A549 treated with CpdA at 1 μM for 4 hours (cell line): ENCODE measurements at places on chromosomes 1 and 21. TPM values are rescaled to one million over a fixed set of nuclear protein-coding genes. Genes with fewer than 3 reads are reported as not detected.

The NKAIN1 gene
- total RNA-seq, result 0.98 to 1.7 TPM (median 1.5 TPM) in 5 replicates

The MFAP2 gene
- 0.15 to 0.72 TPM (median 0.38 TPM) in 5 replicates for total RNA-seq

The NEGR1 gene
- not detected in 5 replicates for total RNA-seq

The DLGAP3 gene
- total RNA-seq, result 0.09 to 0.34 TPM (median 0.27 TPM) in 5 replicates

The GPR3 gene
- 1.6 to 2.3 TPM (median 1.8 TPM) in 5 replicates for total RNA-seq

The FAM167B gene
- 0.55 to 1.0 TPM (median 0.80 TPM) in 5 replicates for total RNA-seq

The CLIC6 gene
- 0.04 to 0.16 TPM (median 0.05 TPM) in 4 of 5 replicates, not detected in the other for total RNA-seq

The LEFTY2 gene
- total RNA-seq, result not detected in 5 replicates

The BATF3 gene
- total RNA-seq, result 20.8 to 32.0 TPM (median 31.4 TPM) in 5 replicates

The CLDN14 gene
- total RNA-seq, result 0.34 to 0.50 TPM (median 0.35 TPM) in 4 of 5 replicates, not detected in the other

The FNDC5 gene
- 0.47 to 0.71 TPM (median 0.54 TPM) in 5 replicates for total RNA-seq

The SPRR5 gene
- total RNA-seq, result not detected in 5 replicates

The KCNK2 gene
- total RNA-seq, result 0.10 to 0.15 TPM (median 0.12 TPM) in 4 of 5 replicates, not detected in the other

The TNFRSF18 gene
- total RNA-seq, result 0.08 TPM in 1 of 5 replicates, not detected in the others

The CFH gene
- total RNA-seq, result 4.0 to 5.1 TPM (median 4.4 TPM) in 5 replicates

The HES3 gene
- total RNA-seq, result not detected in 5 replicates

The TTC22 gene
- total RNA-seq, result not detected in 5 replicates

The KCNA3 gene
- total RNA-seq, result not detected in 5 replicates

The C1orf94 gene
- total RNA-seq, result 0.02 TPM in 1 of 5 replicates, not detected in the others

The LCE1A gene
- total RNA-seq, result not detected in 5 replicates

The SPRR3 gene
- 0.22 TPM in 1 of 5 replicates, not detected in the others for total RNA-seq

The PLA2G4A gene
- total RNA-seq, result 10.0 to 13.1 TPM (median 10.9 TPM) in 5 replicates

The MR1 gene
- 6.5 to 9.6 TPM (median 7.3 TPM) in 5 replicates for total RNA-seq

The GJA4 gene
- not detected in 5 replicates for total RNA-seq

The CLCNKA gene
- total RNA-seq, result 0.06 to 0.13 TPM (median 0.07 TPM) in 3 of 5 replicates, not detected in the others

The KRTAP19-3 gene
- total RNA-seq, result not detected in 5 replicates

The S100A6 gene
- total RNA-seq, result 3,123 to 3,674 TPM (median 3,479 TPM) in 5 replicates

The RBBP5 gene
- total RNA-seq, result 12.6 to 16.7 TPM (median 13.6 TPM) in 5 replicates

The PGBD5 gene
- total RNA-seq, result 0.15 to 0.83 TPM (median 0.76 TPM) in 5 replicates

The AUNIP gene
- total RNA-seq, result 5.4 to 6.2 TPM (median 6.1 TPM) in 5 replicates

The ARHGEF10L gene
- 4.9 to 7.8 TPM (median 6.7 TPM) in 5 replicates for total RNA-seq

The RGS1 gene
- total RNA-seq, result not detected in 5 replicates

The EPHX1 gene
- total RNA-seq, result 211 to 256 TPM (median 234 TPM) in 5 replicates

The FCGR3B gene
- total RNA-seq, result not detected in 5 replicates

The OR2T29 gene
- total RNA-seq, result not detected in 5 replicates

The LCE2C gene
- not detected in 5 replicates for total RNA-seq
